ENCODE measurements at places on chromosomes 16 and 17.

GRCh38 chr16:68286153-68287074, 22.1 kb downstream of the SLC7A6 start:
- DNase-seq = no peak

GRCh38 chr16:78607465-78607864, 508.0 kb downstream of the WWOX start:
- no peak for DNase-seq

- DNase-seq = no peak
Measured at GRCh38 chr16:22641131-22641628, 130.5 kb downstream of the NPIPB5 start.

- no peak for DNase-seq
Measured at GRCh38 chr16:7689234-7689633, 356.6 kb downstream of the RBFOX1 start.

DNA sequence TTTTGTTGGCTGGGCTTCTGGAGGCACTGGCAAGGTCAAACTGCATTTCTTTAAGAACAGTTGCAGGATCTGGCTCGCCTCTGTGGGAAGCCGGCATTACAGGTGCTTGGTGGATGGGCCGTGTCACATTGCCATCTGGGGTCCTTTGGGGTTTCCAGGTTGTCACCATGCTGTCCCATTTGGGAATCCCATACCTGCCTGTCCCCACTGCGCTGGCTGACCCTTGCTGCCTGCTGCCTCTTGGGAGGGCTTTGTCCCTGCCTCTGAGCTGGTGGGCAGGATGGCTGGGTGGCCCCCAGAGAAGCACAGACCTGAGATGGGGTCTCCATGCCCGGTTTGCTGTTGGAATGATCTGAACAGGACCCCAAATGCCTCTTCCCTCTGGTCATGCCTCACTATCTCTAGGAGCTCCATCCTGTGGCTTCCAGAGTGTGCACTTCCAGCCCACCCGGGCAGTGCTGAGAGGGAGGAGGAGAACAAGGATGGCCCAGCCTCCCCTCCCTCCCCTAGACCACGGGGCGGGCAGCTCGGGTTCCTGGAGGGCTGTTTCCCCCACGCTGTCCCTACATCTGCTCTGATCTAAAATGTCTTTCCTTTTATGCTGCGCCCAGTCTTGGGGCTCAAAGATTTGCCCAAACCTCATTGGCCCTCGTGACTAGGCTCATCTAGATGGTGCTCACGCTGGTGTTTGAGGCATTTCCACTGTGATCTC, 28.0 kb downstream of the OR1D5 start:
- no peak for DNase-seq

GRCh38 chr16:49932434-49932833, 76.5 kb upstream of the ZNF423 start:
- no peak for DNase-seq

GRCh38 chr16:17474572-17474971, 3.8 kb upstream of the XYLT1 start:
- no peak for DNase-seq

GRCh38 chr17:718075-718474, 3.4 kb upstream of the VPS53 start:
- no peak for DNase-seq

DNA sequence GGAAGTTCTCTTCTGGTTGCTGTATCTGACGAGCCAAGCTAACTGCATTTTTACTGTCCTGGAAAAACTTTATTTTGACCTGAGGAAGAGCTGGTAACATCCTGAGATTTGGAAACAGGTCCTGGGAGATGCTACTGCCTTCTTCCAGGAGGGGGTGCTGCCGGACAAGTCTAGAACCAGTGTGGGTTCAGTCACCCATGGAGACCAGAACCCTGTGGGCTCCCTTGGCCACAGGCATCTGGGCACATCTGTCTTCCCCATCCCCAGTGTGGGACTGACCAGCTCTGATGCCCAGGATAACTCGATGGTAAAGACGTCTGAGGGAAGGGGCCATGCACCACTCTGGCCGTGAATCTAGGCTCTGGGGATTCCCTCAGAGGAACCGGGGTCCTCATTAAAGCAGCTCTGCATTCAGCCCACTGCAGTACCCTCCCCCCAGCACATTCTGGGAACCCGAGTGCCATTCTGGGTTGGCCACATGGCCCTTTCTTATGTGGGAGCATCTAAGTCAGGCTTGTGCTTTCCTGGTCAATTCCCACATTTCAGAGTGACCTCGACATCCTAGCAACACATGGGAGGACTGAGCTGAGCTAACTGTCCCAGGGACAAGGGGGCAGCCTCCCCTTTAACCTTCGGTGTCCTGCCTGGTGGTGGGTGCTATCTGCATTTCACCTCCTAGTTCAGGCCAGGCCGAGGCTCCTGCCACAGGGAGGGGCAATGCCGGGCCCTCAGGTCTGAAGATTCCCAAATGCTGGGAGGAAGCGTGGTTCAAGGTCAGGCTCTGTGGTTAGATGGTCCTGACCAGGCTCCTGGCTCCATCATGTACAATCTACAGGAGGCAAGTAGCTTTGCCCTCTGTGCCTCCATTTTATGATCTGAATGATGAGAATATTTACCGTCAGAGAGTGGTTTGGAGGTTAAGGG, 6.4 kb downstream of the C16orf86 start:
- DNase-seq = peak; percentile 56

GRCh38 chr17:80751946-80752581, 207.4 kb downstream of the RPTOR start:
- DNase-seq = no peak

- no peak for DNase-seq
Measured at GRCh38 chr16:56538331-56538730, 18.5 kb upstream of the BBS2 start.

- no peak for DNase-seq
Measured at GRCh38 chr16:3487521-3488410, 7.5 kb downstream of the C16orf90 start.

DNA sequence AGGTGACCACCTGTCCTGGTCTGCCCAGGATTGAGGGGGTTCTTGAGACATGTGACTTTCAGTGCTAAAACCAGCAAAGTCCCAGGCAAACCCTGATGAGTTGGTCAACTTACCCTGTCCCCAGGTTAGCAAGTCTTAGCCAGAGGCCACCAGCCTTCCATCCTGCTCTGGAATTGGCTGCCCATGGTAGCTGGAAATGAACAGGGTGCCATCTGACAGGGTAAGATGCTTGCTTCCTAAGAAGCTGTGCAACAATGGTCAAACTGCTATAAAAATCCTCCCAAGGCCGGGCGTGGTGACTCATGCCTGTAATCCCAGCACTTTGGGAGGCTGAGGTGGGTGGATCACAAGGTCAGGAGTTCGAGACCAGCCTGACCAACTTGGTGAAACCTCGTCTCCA, 22.8 kb upstream of the MTMR4 start:
- DNase-seq = no peak

DNA sequence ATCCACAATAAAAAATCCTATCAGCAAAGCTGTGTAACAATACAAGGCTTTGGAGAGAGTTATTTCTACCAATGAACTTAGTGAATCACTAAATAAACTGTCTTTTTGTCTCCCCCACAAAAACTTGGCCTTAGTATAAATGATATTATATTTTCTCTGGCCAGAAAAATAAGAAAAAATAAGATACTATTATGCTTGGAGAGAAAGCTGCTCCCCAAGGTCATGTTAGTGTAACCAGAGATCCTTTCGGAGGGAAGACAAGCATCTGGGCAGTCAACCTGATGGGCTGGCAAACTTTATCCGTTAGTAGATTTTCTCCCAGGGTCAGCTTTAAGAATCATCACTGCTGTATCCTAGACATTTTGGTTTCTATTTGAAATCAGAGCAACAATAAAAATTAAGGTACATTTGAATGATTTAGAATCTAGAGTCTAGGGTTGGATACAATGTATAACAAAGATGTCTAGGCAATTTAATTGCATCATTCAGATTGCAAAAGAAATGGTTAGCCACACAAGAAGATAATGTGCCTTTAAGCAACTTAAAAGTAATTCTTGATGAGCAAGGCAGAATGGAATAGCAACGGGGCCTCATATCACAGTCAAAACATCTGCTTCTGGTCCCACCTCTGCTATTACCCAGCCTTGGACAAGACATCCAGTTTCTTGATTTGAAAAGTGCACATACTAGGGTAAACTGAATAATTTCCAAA, 280.4 kb downstream of the SLC39A11 start:
- DNase-seq = no peak

- no peak for DNase-seq
Measured at GRCh38 chr17:75638893-75639292, 5.7 kb downstream of the SMIM5 start.

- no peak for DNase-seq
Measured at GRCh38 chr16:25481636-25482035, 210.1 kb upstream of the HS3ST4 start.

- no peak for DNase-seq
Measured at GRCh38 chr16:80913397-80913796, 93.3 kb downstream of the CMC2 start.

DNA sequence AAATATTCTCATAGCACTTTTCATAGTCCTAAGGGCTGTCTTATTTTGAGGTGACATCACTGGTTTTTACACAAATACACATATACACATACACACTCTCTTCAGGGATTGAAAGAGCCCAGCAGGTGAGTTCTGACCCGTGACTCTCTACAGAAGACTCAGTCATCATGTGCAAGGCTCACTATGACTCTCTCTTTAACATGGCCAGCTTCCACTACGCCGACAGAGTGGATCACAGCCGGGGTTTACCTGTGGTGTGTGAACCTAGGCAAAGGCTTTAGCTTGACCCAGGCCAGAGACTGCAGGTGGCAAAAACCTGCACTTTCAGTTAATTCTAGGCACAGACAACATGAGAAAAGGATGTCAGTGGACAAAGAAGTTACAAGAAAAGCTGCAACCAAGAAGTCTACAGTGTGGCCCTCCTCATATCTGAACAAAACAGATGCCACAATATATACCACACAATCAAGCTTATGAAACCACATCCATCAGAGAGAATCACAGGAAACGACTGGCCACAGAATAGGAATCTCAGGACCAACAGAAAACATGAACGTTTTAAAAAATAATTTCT, 56.5 kb downstream of the CYTH1 start:
- DNase-seq = peak; percentile 36

DNA sequence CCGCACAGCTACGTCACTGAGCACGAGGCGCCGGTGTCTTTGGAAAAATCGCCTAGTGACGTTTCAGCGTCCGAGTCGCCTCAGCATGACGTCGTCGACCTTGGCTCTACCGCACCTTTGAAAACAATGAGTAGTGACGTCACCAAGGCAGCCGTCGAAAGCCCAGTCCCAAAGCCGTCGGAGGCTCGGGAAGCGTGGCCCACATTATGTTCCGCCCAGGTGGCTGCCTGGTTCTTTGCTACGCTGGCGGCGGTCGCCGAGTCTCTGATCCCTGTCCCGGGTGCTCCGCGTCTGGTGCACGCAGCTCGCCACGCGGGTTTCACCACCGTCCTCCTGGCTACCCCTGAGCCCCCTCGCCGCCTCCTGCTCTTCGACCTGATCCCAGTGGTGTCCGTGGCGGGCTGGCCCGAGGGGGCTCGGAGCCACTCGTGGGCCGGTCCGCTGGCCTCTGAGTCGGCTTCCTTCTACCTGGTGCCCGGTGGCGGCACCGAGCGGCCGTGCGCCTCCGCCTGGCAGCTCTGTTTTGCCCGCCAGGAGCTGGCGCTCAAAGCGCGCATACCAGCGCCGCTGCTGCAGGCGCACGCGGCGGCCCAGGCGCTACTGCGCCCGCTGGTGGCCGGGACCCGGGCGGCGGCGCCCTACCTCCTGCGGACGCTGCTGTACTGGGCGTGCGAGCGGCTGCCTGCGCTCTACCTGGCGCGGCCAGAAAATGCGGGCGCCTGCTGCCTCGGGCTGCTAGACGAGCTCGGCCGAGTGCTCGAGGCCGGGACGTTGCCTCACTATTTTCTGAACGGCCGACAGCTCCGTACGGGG, 1.5 kb downstream of the TMEM102 start:
- DNase-seq = peak; percentile 85

- no peak for DNase-seq
Measured at GRCh38 chr16:63876103-63876502, 1245.8 kb downstream of the CDH11 start.

DNA sequence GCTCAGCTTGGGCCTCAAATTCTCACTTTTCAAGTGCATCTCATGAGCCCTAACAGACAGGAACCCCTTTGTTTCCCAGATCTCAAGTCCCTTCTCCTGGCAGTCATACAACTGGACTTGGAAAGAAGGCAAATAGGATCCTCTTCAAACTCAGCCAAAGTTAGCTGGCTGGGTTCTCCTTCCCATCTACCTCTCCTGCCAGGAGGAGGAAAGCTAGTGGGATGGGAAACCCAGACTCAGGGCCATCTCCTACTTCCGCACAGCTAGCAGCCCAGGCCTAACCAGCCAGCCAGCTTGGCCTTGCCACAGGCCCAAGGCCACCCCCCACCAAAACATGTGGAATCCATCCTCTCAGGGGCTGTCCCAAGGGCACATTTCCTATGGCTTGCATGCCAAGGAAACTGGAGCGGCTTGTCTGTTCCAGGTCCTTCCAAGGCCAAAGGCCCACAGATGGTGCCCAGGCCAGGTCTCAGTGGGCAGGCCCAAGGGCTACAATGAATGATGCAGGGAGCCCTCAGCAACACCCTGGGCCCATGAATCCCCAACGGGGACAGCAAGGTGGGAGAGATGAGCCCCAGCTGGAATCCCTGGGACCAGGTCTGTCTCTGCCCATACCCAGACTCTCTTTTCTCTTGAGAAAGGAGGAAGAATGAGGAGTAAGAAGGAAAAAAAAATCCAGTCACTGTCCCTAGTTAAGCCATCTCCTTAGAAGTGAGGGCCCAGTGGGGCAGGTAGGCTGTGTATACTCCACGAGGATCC, 1.7 kb downstream of the SMARCD2 start:
- no peak for DNase-seq

DNA sequence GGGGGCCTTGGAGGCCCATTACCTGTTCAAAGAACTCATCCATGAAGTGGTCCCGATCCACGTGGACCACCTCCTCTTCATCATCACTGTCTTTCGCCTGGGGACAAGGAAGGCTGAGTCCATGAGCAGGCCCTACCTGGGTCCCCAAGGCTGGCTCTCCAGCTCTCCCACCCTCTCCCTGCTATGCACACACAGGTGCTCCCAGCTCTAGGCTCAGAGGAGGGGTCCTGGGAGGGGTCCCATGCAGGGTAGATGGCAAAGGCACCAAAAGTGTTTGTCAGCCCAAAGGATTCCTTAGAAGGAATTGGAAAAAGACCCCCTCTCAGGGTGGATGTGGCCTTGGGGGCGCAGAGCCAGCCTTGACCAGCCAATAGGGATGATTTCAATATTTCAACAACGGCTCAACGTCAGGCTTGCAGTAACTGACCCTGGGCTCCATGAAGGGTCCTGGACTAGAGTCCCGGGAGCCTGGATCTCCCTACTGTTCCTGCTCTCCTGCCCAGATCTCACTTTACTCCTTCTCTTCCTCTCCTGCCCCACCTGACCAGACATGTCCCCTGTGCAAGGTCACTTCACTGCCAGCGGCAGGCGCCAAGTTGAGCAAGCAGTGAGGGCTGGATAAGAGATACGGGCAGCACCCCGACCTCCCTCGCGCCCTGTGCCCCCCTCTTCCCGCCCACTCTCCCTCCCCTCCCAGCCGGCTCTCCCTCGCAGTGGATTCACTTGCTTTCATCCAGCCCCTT, 8.8 kb downstream of the STX1B start:
- DNase-seq = no peak

Measured in activated naive CD4-positive, alpha-beta T cell treated with anti-CD3 and anti-CD28 coated beads, Interleukin-2, amount 50 U/mL, for 16 hours (primary cell).